ENCODE measurements at places on chromosomes 2 and 18.
A peak's percentile ranks its signal among the peaks of the same experiment; 100 is the strongest.

DNA sequence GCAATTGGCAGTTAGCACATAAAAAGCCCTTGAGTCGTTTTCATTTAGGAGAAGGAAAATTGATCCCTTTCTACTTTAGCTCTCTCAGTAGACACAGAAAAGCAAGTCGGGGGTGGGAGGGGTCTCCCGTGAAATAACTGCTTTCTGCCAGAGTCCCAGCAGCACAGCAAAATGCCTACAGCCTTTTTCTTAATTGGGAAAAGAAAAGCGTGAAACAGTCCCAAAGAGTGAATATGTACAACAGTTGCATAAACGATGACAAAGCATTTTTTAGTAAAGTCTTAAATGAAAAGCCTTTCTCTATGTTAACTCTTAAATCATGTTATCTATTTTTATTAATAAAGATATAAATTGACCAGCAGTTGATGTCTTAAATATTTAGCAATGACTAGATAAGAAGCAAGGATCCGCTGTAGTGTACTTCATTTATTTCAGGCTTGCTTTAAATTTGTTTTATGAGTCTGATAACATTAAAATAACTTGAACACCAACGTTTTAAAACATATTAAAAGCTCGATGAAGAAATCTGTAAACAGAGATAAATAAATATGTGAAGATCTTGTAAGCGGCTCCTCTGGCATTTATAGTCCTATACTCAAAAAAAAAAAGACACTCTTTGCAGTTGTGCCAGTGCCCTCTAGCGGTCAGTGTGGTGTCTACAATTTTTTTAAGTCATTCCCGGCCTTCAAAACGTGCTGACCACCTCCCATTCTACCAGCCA lies 42.3 kb upstream of the ATIC start:
- DNase-seq = peak; percentile 5

DNA sequence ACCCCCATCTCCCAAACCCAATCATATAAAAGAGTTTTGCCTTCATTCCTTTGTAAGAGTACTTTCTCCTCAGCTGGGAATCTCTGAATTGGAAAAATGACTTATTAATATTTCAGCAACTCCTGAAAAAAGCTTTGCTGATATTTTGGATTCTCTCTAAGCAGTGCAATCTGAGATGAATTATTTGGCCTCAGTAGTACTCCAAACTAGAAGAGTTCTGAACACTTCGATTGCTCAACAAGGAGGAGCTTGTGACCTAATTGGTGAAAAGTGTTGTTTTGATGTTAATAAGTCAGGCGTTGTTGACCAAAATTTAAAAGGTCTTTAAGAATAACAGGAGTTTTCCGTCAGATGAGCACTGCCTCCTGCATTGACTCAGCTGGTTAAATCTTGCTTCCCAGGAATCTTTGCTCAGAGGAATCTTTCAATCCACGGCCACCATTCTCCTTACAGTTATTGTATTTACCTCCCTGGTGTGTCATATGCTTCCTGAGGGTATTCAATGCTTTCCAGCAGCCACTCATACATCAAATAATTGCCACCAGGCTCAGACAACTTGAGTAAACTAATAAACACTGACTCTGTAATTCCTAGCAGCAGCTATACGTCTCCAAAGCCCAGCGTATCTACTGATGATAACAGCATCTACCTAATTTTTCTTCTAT lies 24.5 kb upstream of the LIPG start:
- no peak for DNase-seq

DNA sequence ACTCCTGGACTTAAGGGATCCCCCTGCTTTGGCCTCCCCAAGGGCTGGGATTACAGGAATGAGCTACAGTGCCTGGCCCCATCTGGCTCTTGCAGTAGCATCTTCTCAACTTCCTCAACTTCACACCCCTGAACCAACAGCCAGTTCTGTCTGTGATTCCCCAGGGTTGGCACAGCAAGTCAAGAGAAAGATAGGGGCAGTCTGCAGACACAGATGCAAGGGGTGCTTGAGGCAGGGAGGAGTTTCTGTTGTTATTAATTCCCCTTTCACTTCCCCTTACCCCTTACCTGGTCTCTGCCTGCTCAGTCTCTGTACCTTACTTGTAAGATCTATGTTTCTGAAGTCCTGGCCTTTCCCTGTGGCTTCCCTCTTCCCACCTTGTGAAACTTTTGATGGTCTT lies 54.1 kb upstream of the MEX3C start:
- DNase-seq = no peak

GRCh38 chr2:237421542-237422116 lies 7.7 kb upstream of the COL6A3 start:
- peak; percentile 72 for DNase-seq

DNA sequence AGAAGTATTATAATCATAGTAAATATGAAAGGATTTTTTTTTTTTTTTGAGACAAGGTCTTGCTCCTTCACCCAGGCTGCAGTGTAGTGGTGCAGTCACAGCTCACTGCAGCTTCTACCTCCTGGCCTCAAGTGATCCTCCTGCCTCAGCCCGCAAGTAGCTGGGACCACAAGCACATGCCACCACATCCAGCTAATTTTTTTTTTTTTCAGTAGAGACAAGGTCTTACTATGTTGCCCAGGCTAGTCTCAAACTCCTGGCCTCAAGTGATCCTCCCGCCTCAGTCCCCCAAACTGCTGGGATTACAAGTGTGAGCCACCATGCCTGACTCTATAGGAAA lies 301.6 kb upstream of the STON1 start:
- no peak for DNase-seq

DNA sequence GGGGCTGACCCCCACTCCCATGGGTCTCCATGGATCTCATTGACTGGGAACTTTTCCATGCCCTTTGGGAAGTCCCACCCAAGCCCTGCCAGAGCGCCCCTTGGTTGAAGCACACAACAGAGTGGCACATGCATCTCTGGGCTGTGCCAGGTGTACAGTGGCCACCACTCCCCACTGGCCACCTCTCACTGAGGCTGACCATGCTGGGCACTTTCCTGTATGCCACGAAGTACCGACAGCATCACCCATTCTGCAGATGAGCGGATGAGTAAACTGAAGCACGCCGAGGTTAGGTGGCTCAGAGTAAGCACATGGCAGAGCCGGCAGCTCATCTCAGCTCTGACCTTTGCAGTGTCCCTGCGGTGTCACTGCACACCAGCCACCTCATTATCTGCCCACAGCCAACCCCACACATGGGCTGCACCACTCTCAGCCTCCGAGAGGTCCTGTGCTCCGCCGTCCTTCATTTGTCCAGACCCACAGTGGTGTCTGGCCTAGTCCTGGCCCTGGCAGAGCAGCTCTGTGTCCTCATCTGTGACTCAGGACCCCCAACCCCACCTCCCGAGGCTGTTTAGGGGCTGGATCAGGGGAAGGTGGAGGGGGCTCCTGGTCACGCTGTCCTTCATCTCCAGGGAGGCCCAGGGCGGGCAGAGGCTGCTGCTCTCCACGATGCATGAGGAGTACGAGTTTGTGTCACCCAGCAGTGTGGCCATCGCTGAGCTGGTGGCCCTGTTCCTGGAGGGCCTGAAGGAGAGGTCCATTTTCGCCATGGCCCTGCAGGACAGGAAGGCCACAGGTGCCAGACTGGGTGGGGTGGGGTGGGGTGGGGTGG lies 18.0 kb upstream of the GPR17 start:
- DNase-seq = no peak

DNA sequence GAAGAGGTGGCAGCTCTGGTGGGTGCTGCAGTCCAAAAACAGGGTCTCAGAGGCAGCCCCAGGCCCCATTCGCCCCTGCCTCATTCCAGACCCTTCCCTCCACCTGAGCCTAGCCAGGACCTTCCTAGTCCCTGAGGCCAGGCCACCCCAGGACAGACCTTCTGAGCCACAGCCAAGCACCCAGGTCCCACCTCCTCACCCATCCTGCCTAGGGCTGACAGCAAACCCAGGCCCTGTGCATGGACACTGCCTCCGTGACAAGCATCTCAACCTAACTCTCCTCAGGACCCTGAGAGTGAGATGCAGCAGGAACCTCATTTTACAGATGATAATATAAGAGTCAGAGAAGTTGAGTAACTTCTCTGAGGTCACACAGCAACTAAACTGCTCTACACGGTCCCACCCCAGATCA lies 15.5 kb downstream of the ADRA2B start:
- DNase-seq = no peak

GRCh38 chr2:187586011-187586641 lies 31.9 kb upstream of the TFPI start:
- no peak for DNase-seq

DNA sequence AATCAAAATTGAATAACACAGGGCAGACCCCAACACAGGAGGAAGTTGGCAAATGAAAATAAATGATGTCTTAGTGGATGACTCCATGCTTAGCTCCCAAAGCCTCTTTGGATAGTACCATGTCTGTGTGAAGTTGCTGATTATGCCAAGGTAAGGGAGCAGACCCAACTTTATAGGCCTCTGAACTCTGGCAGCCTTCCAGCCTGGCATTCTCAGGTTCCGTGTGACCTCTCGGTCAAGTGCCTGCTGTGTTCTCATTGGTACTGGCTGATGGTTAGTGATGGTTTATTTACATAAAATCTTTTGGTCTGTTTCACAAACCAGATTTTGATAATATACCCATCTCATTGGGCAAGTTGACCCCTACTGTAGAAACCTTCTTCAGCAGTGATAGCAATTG lies 112.2 kb upstream of the TTC39C start:
- DNase-seq = no peak

GRCh38 chr2:96739076-96739632 lies 710 bp downstream of the LMAN2L start:
- no peak for DNase-seq

GRCh38 chr2:128645631-128646030 lies 327.0 kb upstream of the HS6ST1 start:
- no peak for DNase-seq

DNA sequence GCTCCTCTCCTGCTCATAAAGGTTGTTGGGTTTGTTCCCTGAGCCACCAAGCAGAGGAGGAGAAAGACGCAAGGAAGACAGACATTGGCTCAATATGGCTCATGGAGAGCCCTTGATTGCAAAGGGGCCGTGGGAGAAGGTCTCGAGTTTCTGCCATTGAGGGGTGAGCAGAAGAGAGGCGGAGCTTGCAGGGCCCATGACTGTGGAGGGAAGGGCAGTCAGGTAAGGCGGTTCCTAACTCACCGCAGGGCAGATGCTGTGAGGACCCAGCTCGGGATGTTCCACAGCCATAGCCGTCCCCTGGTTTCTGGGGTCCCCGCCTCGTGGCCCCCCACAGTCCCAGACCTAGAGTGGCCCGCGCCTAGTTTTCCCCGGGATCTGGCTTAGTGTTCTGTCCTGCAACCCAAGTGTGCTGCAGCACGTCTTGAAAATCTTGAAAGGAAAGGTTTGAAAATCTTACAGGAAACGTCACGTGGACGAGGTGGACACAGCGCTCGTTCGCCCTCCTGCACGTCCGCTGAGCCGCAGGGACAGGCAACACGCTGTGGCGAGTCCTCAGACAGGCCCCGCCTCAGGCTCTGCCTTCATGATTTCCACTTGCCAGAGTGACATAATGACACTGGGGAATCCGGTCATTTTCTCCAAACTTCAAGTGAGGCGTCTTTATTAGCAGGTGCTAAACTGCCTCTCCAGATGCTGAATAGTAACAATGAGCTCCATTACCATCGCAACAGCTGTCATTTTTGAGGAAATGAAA lies 105.5 kb upstream of the HDAC4 start:
- no peak for DNase-seq

- no peak for DNase-seq
Measured at GRCh38 chr2:127641133-127641532, 4.8 kb upstream of the GPR17 start.

GRCh38 chr2:146031158-146031557 lies 1511.2 kb upstream of the ZEB2 start:
- DNase-seq = no peak

DNA sequence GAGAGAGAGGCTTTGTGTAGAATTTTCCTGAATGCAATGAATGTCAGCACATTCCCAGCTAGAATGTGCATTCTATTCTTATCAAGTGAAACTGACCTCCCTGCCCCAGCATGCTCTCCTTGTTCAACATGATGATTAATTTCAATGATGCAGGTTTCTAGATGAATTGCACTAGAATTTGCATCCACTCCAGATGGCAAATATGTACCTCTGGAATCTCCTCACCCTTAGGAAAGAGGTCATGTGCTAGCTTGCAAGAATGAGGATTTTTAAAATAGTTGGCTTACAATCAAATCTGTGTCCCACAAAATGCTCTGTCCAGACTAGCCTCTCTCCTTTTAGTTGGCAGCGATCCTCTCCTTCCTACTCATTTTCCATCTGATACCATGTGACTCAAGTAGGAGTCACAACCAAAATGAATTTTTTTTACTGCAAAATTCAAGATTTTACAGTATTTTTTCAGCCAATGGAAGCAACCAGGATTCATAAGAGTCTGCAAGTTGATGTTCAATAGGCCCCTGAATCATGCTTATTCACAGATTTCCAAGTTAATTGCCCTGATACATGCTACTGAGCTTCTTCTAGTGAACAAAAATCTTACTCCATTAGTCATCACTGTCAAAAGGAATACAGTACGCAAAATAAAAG lies 21.0 kb upstream of the STAT4 start:
- DNase-seq = no peak

DNA sequence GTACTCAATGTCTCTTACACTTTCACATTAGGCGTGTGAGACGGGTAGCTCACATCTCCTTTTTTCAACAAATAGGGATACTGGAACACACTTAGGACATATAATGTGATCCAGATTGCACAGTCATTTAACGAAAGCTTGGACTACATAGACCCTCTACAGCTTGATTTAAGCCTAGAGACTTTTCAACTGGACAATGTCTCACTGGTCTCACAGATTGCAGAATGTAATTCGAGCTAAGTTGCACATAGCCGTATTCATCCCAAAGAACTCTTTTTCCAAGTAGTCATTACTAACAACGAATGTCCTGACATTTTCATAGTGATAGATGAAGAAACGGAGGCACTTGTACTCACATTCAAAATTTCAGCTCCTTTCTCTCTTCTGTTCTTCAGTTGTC lies 612.1 kb downstream of the ZEB2 start:
- no peak for DNase-seq

GRCh38 chr18:55376387-55376786 lies 211.6 kb downstream of the TCF4 start:
- no peak for DNase-seq

DNA sequence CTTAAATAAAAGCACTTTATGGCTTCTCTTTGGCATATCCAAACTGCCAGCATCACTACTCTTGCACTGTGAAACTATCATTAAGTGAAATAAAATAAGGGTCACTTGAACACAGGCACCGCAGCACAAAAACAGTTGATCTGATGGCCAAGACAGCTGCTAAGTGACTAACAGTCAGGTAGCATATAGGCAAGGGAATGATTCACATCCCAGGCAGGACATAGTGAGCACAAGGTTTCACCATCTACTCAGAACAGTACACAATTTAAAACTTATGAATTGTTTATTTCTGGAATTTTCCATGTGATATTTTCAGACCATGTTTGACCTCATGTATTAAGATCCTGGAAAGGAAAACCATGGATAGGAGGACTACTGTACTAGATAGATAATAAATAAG lies 214.2 kb downstream of the MREG start:
- DNase-seq = no peak

- peak; percentile 5 for DNase-seq
Measured at GRCh38 chr2:12456293-12457106, 260.2 kb upstream of the TRIB2 start.

GRCh38 chr18:80006724-80007123 lies 18.4 kb upstream of the TXNL4A start:
- DNase-seq = no peak

- DNase-seq = no peak
Measured at GRCh38 chr2:111667542-111668273, 216.3 kb downstream of the ANAPC1 start.

Measured in stimulated activated CD4-positive, alpha-beta T cell treated with anti-CD3 and anti-CD28 coated beads, Interleukin-1b, Interleukin-23, amount 100 ng/mL, for 1 hour (primary cell).